ENCODE measurements at places on chromosomes 7 and 10.

DNA sequence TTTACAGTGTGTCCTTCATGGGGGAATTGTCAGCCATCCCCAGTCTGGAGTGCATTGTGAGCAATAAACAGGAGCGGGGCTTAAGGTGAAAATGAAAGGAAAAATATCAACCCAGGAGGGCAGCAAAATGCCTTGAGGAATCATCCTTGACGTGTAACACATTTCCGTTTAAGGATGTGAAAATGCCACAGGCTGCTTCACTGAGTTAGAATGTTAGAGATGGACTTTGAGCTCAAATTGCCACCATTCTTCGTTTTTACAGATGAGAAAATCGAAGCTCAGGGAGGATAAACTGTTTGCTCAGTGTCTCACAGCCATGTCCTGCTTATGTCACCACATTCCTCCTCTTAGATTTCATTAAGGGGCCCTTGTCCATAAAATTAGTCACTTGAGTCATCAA is 23.1 kb downstream of the SORCS3 start:
- no peak for DNase-seq

DNA sequence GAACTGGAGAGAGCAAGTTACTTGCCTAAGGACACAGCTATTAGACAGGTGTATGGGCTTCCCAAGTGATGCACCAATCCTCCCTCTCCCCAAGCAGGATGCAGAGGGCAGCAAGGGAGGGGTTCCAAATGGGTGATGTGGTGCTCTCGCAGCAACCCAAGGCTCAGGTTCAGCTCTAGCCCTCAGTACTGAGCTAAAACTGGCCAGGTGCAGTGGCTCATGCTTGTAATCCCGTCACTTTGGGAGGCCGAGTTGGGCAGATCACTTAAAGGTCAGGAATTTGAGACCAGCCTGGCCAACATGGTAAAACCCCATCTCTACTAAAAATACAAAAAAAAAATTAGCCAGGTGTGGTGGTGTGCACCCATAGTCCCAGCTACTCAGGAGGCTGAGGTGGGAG is 40.7 kb downstream of the GPRIN2 start:
- no peak for DNase-seq

GRCh38 chr7:36128448-36129047 is 24.5 kb upstream of the EEPD1 start:
- DNase-seq = no peak

- DNase-seq = no peak
Measured at GRCh38 chr7:99013266-99014112, 130.4 kb downstream of the SMURF1 start.

- DNase-seq = no peak
Measured at GRCh38 chr10:63703113-63703670, 182.0 kb downstream of the REEP3 start.

- DNase-seq = no peak
Measured at GRCh38 chr7:49894543-49894942, 121.1 kb downstream of the VWC2 start.

GRCh38 chr7:99605527-99605926 is 7.5 kb downstream of the TMEM225B start:
- DNase-seq = no peak

GRCh38 chr10:5447611-5448071 is 35.3 kb downstream of the NET1 start:
- no peak for DNase-seq

All from stimulated activated CD4-positive, alpha-beta T cell treated with anti-CD3 and anti-CD28 coated beads, Interleukin-2, amount 100 ng/mL, for 4 hours (primary cell).